ENCODE measurements at places on chromosomes 6 and 20. TPM values are rescaled to one million over a fixed set of nuclear protein-coding genes. Genes with fewer than 3 reads are reported as not detected.

The OTOR gene
- total RNA-seq = not detected

DNA sequence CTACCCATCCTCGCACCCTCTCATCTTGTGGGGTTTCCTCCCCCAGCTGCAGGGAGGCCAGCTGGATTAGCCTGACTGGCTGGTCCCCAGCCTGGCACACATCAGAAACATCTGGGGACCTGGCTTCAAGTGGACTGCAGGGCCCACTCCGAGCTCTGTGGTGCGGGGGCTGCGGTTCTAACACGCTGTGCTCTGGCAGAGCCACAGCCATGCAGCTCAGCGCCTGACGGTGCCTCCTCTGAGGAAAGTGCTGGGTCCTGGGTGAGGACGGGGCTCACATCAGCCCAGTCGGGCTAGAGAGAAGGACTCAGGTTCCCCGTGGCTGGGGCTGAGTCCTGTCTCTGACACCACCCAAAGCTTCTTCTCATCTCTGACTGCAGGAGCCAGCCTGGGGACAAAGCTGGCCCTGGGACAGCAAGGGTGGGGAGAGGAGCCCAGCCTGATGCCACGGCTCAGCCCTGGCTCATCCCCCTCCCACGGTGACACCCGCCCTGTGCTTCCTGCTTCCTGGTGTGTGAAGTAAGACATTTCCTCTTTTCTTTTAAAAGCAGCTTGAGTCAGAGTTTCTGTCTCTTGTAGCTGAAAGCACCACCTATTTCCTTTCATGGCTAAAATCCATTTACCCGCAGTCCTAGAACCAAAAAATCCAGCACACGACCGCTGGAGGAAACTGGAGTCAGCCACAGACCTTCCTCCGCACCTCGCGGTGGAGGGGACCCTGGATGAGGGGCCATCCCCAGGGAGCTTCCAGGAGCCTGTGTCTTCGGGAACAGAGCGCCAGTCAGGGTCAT is 127.4 kb upstream of the AFDN start:
- peak; percentile 97 for DNase-seq

DNA sequence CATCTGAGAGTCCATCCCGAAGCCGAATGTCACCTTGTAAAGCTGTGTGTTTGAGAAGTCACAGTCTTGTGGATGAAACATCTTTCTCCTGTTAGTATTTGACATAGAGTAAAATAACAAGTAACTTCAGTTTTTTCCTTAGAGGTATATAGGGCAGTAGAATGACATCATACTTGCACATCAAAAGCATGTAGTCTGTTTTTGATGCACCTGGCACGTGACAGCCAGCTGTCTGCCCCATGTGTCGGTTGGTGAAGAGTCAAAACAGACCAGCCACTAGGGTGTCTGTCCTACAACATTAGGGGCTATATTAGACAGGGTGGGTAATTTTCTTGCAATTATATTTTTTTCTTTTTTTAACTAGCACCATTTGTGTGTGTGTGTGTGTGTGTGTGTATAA is 70.2 kb downstream of the SNX9 start:
- DNase-seq = no peak

DNA sequence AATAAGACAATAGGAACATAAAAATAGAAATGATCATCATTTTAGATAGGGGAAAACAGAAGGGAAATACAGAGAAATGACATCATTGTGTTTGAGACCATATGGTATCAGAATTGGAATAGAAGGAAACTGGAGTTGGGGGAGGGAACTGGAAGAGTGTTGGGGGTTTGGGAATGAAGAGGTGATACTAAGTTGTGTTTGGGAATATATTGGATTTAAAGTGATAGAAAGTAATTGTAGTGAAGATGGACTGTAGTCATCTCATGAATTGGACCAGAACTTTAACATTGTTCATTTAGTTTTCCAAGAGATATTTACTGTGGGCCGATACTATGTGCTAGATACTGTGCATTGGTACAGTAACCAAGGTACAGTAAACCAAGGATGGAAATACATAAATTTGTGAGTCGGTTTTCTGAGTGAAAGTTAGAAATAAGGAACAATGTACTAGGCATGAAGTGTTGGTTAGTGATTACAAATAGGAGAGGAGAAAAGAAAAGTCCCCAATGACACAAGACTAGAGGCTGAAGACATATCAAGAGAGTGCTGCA is 32.3 kb downstream of the KCNQ5 start:
- DNase-seq = no peak

GRCh38 chr6:11237956-11238355 is 5.5 kb upstream of the NEDD9 start:
- DNase-seq = no peak

GRCh38 chr6:7176208-7176607 is 68.4 kb downstream of the RREB1 start:
- DNase-seq = peak; percentile 21

The LPA gene
- total RNA-seq = not detected

Measured in A673 (cell line).